Ascending aorta (tissue), 2 donors: ENCODE measurements at places on chromosomes 4 and X. TPM values are rescaled to one million over a fixed set of nuclear protein-coding genes. Genes with fewer than 3 reads are reported as not detected.

Gene USP17L29
- not detected for total RNA-seq

GRCh38 chr4:105469736-105470135 lies 4.1 kb downstream of the PPA2 start:
- no peak for DNase-seq

GRCh38 chr4:42150653-42151567 lies 1.5 kb downstream of the BEND4 start:
- no peak for DNase-seq

DNA sequence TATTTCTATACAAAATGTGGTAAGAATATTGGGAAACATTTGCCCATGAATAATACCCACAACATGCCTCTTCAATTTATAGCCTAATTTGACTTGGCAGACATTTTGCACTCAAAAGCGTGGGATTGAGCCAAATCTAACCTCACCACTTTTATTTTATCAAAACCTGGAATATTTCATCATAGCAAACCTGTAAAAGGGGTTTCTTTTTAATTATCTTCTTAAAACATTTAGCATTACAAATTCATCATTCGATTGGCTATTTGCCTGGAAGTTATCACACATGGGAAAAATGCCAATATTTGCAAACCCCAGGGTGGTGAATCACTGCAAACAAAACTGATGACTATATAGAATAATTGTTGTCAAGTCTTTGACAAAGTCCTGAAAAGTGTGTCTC lies 56.2 kb downstream of the VCX3B start:
- DNase-seq: no peak

DNA sequence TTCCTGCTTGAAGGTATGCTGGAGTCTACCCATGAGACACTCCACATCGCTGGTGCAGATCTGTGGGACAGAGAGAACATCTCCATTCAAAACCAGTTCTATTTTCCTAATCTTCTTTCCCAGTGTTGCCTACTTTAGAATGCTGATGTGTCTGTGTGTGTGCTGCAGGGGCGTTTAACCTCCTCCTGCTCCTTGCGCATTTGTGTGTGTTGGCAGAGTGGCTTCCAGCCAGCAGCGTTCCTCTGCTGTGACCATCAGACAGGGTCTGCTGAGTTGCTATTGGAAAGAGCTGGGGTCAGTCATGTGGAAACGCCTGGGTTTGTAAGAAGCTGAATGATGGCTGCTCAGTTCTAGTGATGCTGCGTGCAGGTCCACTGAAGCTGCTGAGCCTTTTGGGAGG lies 223.6 kb downstream of the RBMX2 start:
- no peak for DNase-seq

DNA sequence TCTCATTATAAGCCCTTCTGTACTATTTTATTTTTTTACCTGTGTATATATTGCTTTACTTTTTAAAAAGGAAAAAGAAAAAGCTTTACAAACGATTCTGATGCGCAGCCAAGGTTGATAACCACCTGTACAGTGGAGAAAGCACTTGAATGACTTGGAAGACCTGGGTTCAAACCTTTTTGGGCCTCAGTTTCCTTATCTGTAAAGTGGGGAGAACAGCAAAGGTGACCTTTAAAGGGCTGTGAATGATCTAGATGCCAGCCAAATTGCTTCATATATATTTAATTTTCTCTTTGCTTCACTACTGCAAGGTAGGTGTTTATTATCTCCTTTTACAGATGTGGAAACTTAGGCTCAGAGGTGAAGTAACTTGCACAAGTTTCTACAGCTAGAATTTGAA lies 45.0 kb downstream of the SMC1A start:
- no peak for DNase-seq

GRCh38 chr4:42225286-42225685 lies 72.8 kb upstream of the BEND4 start:
- no peak for DNase-seq

DNA sequence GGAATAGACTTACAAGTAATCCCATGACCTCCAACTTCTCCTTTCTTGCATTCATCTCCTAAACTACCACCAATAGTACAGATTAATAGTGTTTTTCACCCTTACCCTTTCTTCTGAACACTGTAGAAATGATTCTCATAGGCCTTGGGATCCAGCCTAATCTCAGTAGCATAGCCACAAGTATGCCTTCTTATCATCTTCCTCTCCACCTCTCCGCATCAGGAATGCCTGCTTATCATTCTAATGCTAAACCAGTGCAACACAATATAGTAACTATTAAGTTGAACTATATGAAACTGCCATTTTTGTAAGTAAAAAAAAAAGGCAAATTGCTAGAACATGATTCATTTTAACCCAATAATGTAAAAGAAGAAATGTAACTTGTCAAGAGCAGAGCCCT lies 79.5 kb upstream of the IL2 start:
- no peak for DNase-seq

- no peak for DNase-seq
These were observed 45.4 kb upstream of the UGT2A3 start for GRCh38 chr4:68997040-68997439.
